ENCODE measurements at places on chromosomes 1 and 21.

- no peak for DNase-seq
Observed at GRCh38 chr1:190328871-190329270, 148.8 kb downstream of the BRINP3 start.

- peak; percentile 31 for DNase-seq
Observed at GRCh38 chr1:37808369-37809319, 636 bp upstream of the YRDC start.

GRCh38 chr1:18110968-18111367, 3.4 kb downstream of the IGSF21 start:
- DNase-seq = peak; percentile 57

DNA sequence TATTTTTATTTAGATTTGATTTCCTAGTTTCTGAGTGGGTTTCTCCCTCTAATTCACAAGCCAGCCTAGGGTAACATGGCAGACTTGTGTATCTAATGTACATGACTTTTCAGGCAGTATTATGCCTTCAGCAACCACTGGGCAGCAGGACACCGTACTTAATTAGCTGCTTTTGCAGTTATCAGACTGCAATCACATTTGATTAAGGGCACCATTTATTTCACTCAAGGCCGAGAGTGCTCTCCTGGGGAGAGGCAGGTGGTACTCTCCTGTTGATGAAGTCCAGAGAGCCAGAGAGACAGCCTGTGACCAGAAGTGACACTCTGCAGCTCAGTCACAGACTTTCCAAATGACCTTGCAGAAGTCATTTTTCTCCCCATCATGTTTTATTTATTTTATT, 18.7 kb downstream of the CYYR1 start:
- DNase-seq = no peak

- no peak for DNase-seq
Observed at GRCh38 chr1:91651661-91652071, 151.0 kb downstream of the CDC7 start.

GRCh38 chr1:54955359-54955758, 25.1 kb upstream of the TMEM61 start:
- no peak for DNase-seq

- DNase-seq = no peak
Observed at GRCh38 chr21:33203371-33203724, 26.4 kb upstream of the IFNAR2 start.

DNA sequence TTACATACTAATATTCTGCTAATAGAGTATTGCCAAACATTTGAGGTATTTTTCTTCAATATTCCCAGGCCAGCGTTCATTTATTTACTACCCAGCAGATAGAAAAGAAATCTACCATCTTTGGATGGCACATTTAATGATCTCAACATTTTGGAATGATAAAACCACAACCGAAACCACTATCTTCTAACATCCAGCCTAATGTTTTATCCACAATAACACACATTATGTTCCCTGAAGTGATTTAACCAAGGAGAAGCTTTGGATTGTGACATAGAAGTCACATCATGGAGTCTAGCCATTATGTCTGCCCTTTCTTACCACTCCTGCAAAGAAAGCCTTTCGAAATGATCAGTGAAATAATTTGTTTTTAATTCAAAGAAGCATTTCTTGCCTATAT, 497.1 kb upstream of the PLXNA2 start:
- no peak for DNase-seq

GRCh38 chr1:29121516-29121935, 2.2 kb downstream of the TMEM200B start:
- no peak for DNase-seq

DNA sequence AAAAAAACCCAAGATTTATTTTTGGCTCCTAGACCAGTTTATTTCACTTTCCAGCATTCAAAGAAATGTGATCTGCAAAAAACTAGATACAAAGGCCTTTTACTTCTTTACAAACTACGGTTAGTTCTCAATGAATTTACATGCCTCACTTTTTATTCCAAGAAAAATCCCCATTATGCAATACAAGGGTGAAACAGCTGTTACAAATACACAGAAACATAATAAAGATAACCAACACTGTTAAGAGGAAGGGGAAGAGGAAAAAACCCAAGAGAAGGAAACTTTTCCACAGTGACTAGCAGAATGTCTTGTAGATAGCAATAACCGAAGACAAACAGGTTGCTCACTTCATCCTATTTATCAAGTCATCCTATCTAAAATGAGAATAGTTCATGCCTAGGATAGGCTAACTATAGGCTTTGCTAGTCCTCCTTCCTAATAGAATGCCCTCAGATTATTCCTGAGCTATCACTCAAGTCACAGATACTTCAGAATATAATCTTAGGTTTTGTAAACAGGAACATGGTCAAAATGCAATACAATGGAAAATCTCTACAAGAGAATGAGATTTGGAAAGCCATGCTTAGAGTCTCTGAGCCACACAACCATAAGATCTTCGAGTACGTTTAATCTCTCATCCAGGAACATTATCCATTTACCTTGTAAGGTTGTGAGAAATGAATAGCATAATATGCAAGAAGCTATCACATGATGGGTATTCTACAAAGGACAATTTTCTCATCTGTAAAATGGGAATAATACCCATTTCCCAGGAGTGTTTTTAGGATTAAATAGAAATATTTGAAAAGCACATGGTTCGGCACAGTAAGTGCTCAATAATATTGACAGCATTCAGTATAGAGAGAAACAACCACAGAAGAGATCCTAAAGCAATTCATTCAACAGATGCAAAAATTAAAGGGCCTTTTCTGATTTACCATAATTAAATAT, 5.4 kb downstream of the PNRC2 start:
- no peak for DNase-seq

GRCh38 chr1:175173531-175173930, 19.0 kb downstream of the KIAA0040 start:
- DNase-seq = no peak

Data from activated CD8-positive, alpha-beta T cell treated with anti-CD3 and anti-CD28 coated beads for 36 hours (primary cell).